Mesothelial cell of epicardium (in vitro differentiated cells): ENCODE measurements at places on chromosomes 1 and 21.

DNA sequence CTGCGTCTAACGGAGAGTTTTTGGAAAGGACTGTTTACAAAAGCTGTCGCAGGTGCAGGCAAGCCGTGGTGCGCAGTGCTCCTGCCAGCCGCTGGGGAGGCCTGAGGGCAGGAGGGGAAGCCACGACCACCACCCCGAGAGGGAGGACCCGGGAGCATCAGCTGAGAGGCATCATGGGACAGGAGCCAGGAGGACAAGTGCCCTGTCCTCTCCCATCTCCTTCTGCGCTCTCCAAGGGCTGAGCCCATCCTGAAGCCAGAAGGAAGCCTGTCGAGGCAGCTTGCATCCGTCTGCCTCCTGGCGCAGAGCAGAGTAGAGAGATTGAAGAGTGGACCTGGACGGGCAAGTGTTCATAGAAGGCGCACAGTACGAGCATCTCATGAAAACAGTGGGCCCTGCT, 310.9 kb downstream of the KIF26B start:
- no peak for DNase-seq

DNA sequence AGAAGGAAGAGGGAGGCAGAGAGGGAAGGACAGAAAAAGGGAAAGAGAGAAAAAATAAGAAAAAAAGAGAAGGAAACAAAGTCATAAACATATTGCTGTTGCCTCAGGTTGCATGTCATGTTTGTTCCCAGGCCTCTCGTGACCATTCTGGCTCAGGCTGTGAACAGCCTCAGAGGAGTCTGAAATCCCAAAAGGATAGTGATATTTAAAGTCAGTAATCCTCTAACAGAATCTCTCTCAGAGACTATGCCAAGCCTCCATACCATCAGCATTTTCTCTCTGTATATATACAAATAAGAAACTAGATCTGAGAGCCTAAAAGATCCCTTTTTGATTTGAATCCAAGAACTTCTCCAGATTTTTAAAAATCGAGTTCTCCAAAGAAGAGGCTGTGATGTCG, 35.2 kb downstream of the GORAB start:
- no peak for DNase-seq

DNA sequence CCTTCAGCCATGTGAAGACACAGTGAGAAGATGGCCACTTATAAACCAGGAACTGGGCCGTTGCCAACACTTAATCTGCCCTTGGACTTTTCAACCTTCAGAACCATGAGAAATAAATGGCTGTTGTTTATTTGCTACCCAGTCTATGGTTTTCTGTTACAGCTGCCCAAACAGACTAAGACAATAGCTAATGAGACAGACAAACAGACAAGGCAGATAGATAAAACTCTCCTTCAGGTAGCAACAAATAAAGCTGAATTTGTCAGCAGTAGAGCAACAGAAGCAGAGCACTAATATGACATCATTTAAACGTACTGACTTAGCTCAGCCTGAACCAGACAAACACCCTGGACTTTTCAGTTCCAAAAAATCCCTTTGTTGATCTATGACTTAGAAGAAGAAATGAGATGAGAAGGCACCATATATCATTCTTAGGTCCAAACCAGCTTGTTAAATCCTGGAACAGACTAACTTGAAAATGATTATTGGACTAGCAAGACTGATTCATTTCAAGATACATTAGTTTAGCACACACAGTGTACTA, 27.0 kb downstream of the ZZZ3 start:
- DNase-seq = no peak

GRCh38 chr1:116284819-116285390, 88.1 kb upstream of the ATP1A1 start:
- no peak for DNase-seq

DNA sequence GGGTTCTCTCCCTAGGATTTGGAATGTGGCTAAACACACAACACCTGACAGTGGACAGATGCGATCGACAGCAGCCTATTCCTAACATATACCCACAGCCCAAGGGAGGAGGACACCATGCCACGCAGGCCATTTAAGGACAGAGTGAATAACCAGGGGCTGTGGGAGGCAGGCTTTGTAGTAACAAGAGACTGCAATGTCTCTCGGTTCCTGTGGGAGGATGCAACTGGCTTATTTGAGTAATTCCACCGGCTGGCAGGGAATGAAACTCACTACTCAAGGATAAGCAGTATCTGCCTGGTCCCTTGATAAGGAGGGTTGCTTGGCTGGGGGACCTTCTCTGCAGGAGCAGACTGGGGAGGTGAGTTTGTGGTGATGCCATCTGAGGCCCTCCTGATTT, 109.6 kb downstream of the PCP4 start:
- no peak for DNase-seq

- no peak for DNase-seq
Measured at GRCh38 chr1:165738794-165739193, 29.9 kb downstream of the TMCO1 start.
